Kasumi-1 (cell line): ENCODE measurements at places on chromosomes 2 and 18.

- DNase-seq: no peak
Observed at GRCh38 chr2:117714110-117714509, 100.4 kb upstream of the DDX18 start.

DNA sequence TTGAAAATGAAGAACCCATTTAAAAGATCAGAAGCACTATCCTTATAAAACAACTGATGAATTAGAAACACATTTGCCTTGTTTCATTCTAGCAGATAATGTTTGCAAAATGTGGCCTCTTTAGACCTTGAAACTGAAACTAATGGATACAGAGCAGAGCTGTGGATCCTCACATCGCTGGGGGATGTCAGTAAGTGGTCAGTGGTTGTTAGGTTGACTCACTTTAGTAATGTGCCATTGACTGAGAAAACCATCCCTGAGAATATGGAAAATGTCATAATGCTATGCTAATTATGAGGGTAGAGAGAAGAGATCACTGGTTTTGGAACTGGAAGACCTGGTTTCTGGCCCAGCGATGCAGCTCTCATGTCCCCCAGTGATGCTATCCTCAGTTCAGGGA is 176.7 kb downstream of the MYO1B start:
- no peak for DNase-seq

- no peak for DNase-seq
Observed at GRCh38 chr2:120863146-120863545, 127.5 kb downstream of the GLI2 start.

- no peak for DNase-seq
Observed at GRCh38 chr2:68917034-68917718, 35.5 kb downstream of the GKN2 start.

- no peak for DNase-seq
Observed at GRCh38 chr2:54671875-54672589, 51.4 kb upstream of the EML6 start.

DNA sequence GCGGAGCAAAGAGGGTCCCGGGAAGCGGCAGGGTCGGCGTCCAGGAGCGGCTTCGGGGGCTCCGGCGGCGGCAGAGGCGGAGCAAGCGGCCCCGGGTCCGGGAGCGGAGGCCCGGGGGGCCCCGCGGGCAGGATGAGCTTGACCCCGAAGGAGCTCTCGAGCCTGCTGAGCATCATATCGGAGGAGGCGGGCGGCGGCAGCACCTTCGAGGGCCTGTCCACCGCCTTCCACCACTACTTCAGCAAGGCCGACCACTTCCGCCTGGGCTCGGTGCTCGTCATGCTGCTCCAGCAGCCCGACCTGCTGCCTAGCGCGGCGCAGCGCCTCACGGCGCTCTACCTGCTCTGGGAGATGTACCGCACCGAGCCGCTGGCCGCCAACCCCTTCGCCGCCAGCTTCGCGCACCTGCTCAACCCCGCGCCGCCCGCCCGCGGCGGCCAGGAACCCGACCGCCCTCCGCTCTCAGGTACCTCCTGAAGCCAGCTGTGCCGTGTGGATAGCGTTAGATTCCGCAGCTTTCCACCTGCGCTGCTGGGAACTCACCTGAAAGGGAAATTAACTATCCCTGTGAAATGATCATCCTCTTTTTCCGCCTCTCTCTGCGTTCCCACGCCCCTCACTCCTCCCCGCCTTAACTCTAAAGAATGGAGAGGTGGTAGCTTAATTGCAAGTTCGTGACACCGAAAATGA is 472 bp downstream of the CNOT11 start:
- DNase-seq: peak; percentile 25

DNA sequence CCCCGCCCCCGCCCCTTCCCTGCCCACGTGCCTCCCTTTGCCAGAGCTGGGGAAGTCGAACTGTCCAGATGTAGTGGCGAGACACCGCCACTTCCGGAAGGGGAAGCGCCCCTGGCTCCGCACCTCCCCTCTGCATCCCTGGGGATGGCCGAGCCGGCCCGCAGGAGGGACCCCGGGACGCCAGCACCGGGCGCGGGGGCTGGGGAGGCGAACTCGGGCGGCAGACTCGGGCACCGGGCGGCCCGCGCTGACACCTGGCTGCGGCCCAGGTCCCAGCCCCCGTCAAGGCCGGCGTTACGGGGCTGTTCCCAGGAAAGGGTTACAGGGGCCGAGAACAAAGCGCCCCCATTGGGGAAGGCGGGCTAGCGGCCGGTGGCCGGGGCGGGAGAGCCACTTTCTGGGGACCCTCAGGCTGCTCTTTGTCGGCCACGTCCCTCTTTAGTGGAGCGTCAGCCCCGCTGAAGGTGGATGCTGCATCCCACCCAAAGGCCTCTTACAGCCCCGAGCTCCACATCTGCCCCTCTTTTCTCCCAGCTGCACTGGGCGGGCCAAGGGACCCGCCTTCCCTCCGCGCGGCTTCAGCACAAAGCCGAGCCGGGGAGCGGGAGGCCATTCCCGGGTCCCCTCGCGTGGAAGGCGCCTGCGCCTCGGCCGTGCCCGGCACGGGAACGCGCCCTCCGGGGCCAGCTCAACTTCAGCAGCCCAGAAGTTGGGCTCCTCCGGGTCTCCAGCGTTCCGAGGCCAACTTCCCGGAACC is 1.3 kb downstream of the SDC1 start:
- peak; percentile 11 for DNase-seq

DNA sequence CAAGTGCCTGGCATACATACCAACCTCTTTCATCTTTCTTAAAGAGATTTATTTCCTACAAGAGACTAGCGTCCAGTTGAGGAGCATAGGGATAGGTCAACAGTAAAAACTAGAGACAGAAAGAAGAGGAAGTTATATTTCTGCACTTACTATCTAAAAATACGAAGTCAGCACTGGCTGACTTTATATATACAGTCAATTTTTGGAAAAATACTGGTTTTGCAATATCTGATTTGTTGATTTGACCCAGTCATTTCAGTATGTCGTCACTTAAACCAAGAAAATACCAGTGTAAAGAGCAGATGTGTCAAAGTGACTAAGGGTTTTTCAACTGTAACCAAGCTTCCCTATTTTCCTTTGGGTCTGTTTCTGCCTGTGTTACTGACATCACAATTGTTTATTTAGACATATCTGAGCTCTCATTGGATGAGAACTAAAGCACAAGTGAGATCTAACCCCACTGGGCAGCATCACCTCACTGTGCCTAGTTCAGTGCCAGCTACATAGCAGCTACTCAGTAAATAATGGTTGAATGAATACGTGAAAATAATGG is 23.0 kb downstream of the CYTIP start:
- DNase-seq: peak; percentile 94

- DNase-seq: no peak
Observed at GRCh38 chr2:232049350-232049749, 87.8 kb downstream of the DIS3L2 start.

- DNase-seq: no peak
Observed at GRCh38 chr2:146385031-146385430, 1459.8 kb upstream of the ACVR2A start.

DNA sequence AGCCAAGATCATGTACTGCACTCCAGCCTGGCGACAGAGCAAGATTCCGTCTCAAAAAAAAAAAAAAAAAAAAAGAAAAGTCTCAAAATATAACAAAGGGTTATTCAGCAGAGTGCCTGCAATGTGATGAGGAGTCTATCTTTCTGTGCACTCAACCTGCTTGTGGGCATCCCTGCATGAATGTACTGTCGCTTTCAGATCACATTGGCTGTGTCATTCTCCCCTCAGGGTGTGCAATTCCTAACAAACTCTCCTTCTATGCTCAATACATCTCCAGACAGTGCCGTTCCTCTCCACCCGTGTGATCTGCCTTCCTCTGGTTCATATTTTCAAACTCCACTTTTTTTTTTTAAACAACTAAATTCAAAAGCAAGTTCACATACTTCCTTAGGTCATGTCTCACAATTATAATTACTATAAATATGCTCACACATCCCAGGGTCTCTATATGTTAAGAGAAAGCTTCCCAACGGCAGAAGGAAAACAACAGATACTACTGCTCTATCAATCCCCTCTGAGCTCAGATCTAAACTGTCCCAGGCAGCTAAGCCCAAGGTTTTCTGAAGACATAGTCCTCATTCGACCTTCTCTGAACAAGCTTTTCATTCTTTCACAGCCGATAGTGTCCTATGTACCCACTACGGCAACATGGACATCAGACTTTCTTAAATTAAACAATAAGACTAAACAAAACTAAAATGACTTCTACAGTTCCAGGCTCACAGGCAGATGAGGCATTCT is 35.2 kb downstream of the PTMA start:
- DNase-seq: no peak

GRCh38 chr2:74142340-74142739 is 5.4 kb downstream of the BOLA3 start:
- peak; percentile 60 for DNase-seq

DNA sequence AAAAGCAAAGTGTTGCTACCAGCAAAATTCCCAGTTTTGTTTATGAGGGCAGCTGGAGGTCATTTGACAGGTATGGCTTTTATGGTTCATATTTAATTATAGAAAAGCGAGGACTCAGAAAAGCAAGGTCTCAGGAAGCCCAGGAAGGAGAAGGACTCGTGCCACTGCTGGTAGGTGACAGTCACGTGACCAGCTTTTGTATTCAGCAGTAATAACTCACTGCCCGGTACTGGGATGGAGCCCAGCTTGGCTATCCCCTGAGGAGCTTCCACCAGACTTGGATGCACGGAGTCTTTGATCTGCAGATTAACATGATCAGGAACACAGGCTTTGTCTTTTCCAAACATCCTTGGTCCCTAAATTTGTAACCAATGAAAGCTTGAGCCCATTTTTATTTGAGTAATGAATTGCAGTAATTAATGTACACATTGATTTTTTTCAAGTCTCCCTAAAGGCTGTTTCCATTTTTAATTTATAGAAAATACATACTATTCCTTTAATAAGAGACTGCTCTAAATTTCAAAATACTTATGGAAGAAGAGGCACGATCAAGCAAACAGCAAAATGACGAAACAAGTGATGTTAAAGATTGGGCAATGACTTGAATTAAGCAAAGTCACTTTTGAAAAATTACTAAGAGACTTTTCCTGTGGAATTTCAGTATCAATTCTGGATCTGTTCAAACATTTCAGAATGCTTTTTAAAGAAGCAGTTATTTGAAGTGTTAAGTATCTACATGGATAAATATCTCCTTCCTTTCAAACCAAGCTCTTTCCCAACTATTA is 251.7 kb upstream of the HNRNPA3 start:
- no peak for DNase-seq

GRCh38 chr2:201579536-201579935 is 63.8 kb downstream of the TMEM237 start:
- no peak for DNase-seq

GRCh38 chr2:145751629-145752028 is 1231.7 kb upstream of the ZEB2 start:
- DNase-seq: peak; percentile 98

GRCh38 chr2:152620208-152620607 is 97.1 kb downstream of the PRPF40A start:
- DNase-seq: no peak

DNA sequence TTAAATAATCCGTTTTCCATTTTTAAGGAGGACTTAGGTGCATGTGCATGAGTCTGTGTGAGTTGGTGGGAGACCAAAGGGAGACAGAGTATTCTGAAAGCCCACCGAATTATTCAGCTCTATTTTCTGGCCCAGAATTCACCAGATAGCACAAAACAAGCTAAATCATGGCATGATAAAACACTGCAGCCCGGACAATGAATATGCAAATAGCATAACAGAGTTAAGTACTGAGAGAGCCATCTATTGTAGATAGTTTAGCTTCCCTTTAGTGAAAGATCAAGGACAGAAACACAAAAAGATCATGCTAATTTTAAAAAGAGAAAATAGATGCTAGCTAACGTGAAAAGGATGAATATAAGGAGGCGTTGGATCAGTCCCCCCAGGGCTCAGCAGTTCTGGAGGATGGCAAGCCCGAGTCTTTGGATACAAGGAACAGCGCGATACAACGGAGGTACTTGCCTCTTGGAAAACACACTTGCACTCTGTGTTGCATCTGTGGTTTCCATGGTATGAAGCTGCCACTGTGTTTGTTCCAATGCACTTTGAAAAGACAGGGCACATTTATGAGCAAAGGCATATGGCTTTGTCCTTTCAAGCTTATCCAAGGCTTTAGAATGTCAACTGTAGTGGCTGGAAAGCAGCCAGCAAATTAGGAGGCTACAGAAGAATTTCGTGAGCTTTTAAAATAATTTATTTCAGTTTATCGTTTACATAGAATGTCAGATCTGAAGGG is 119.9 kb downstream of the LYPD1 start:
- DNase-seq: no peak

- DNase-seq: no peak
Observed at GRCh38 chr2:11375025-11375688, 30.7 kb upstream of the ROCK2 start.

GRCh38 chr2:10297191-10297830 is 5.4 kb upstream of the HPCAL1 start:
- DNase-seq: no peak

GRCh38 chr2:45843136-45843535 is 191.7 kb downstream of the PRKCE start:
- no peak for DNase-seq

DNA sequence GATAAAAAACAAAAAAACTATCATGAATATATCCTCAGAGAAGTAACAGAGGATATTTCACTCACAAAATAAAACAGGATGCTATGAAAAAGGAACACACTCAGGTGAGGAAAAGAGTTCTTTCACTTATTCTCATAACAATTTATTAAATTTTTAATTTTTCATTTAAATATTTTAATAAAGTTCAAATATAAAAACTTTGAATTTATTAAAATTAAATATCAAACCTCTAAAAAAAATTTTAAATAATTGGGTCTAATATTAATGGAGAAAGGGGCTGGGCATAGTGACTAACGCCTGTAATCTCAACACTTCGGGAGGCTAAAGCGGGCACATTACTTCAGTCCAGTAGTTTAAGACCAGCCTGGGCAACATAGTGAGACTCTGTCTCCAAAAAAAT is 10.1 kb downstream of the THADA start:
- no peak for DNase-seq

DNA sequence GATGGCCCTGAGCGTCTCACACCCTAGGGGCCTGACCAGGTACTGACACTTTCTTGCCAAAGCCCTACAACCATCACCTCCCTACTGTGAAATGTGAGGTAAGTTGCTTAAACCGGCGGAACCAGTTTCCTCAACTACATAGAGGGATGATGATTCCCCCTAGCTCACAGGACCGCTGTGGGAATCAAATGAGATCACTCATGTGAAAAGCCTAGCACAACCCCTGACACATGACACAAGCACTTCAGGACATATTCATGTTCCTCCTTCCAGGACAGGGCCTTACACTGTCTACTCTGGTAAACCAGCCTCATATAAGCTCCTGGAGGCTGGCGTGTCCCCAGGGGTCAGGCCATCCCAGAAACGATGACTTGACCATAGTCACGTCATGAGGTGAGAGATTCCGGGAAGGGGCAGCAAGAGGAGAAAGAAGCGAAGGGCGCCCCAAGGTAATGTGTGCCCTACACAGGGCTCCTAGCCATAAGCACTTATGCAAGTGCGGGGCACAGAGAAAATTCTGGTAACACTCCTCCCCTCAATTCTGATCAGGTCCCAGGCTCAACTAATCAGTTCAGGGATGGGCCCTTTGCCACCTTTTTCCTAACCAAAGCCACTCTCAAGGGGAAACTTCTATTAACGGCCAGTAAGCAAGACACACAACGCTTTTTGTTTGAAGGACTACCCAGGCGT is 49.5 kb downstream of the C2orf42 start:
- DNase-seq: peak; percentile 63
